ENCODE measurements at places on chromosomes 6 and 20. TPM values are rescaled to one million over a fixed set of nuclear protein-coding genes. Genes with fewer than 3 reads are reported as not detected.

Gene PGK2
- not detected for total RNA-seq

Gene KIF6
- not detected for total RNA-seq

Gene TREM1
- not detected for total RNA-seq

Gene LST1
- total RNA-seq: not detected

Gene RRAGD
- 27.8 TPM for total RNA-seq

Gene MARCKS
- 35.3 TPM for total RNA-seq

Gene MAP3K5
- 8.1 TPM for total RNA-seq

Gene LTA
- 0.72 TPM for total RNA-seq

Gene NKAIN2
- 2.6 TPM for total RNA-seq

Gene MUCL3
- total RNA-seq: not detected

Gene BHLHE23
- total RNA-seq: not detected

Gene CST4
- not detected for total RNA-seq

Gene SMLR1
- 0.08 TPM for total RNA-seq

Gene THBS2
- total RNA-seq: 0.05 TPM

Gene SPATS1
- total RNA-seq: not detected

Gene NEU1
- total RNA-seq: 111 TPM

Gene PRKN
- total RNA-seq: 0.46 TPM

Gene HMGN3
- 52.0 TPM for total RNA-seq

Gene GABRR2
- 0.18 TPM for total RNA-seq

Gene SYNE1
- total RNA-seq: 3.2 TPM

Gene FAM83C
- total RNA-seq: not detected

Gene DEFB132
- total RNA-seq: 0.10 TPM

Gene LPIN3
- 21.0 TPM for total RNA-seq

Gene NEDD9
- total RNA-seq: 0.28 TPM

Gene FILIP1
- 0.26 TPM for total RNA-seq

Gene COL20A1
- total RNA-seq: 0.23 TPM

Gene SLPI
- total RNA-seq: 0.74 TPM

Gene LAMP5
- total RNA-seq: not detected

Gene CALHM4
- not detected for total RNA-seq

Gene PDYN
- total RNA-seq: not detected

Gene LPA
- 0.21 TPM for total RNA-seq

Gene SRMS
- total RNA-seq: not detected

Gene SLC22A3
- total RNA-seq: not detected

Gene ENPP5
- total RNA-seq: not detected

Gene RAB44
- not detected for total RNA-seq

Gene FAM50B
- not detected for total RNA-seq

Gene LY6G6C
- total RNA-seq: 0.23 TPM

Gene LAMA2
- total RNA-seq: 0.28 TPM

Gene SGK1
- total RNA-seq: 7.5 TPM

Gene BIRC7
- 9.0 TPM for total RNA-seq

Gene NR2E1
- 0.13 TPM for total RNA-seq

Gene TOX2
- 85.4 TPM for total RNA-seq

Gene ZC2HC1B
- total RNA-seq: not detected

Gene ZSCAN26
- 6.6 TPM for total RNA-seq

Gene NHSL1
- 20.6 TPM for total RNA-seq

Gene SLC26A8
- not detected for total RNA-seq

Gene PM20D2
- 13.6 TPM for total RNA-seq

Gene PTK7
- total RNA-seq: 240 TPM

Gene RIPOR3
- total RNA-seq: 92.5 TPM

Gene CTSZ
- total RNA-seq: 113 TPM

Gene UBE3D
- total RNA-seq: 11.0 TPM
